ENCODE measurements at places on chromosomes 3 and 15.

GRCh38 chr3:15220661-15221060, 14.6 kb downstream of the CAPN7 start:
- no peak for DNase-seq

DNA sequence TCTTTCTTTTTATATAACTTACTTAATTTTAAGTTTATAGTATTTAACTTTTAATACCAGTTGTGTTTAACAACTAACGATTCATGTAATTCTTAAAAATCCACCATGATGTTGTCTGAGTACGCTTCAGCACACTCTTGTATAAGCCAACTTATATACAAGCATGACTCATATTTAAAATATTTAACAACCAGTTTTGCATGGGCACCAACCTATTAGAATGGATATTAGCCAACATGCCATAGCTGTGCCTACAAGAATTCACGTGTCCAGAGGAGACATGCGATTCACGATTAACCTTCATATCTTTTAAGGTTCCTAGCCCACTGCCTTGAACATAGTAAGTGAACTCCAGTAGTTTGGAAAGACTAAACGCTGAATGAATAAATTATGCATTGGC, 1023.2 kb downstream of the TBL1XR1 start:
- DNase-seq: no peak

DNA sequence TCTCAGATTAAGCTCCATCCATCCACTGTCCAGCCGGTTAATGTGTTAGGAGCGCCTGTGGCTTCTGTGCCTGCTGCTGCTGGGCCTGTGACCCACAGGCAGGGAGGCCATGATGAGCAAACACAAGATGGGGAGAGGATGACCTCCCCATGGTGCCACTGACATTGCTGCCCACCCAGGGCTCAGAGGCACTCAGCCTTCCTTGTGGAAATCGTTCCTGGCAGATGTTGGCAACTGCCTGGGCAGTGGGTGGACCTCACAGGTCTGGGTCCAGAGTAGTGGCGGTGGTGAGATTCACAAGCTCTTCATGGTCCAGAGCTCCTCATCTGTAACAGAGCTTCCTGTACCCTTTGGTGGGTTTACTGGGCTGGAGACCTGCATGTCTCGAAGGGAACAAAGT, 38.6 kb downstream of the SCN5A start:
- DNase-seq: no peak

- no peak for DNase-seq
These were observed 11.7 kb downstream of the ATP6V1A start for GRCh38 chr3:113758389-113759024.

All from erythroblast (primary cell).